ENCODE measurements at places on chromosomes 11 and 22.

DNA sequence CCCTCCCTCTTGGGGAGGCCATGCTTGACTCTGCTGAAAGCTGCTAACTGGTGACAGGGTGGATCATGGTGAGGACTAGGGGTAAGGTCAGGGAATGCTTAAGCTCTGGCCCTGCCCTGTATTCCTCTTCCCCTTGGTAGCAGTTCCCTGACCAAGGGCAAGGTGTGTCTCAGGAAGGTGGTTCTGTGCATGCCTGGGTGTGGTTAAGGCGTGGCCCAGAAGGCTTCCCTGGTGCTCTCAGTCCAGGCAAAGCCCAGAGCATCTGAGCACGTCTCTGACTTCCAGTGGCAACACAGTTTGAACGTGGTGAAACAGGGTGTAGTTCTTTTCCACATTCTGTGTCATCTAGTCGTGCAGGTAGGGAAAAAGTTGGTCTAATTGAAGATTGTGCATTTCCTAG is 53.1 kb upstream of the HORMAD2 start:
- DNase-seq: no peak

DNA sequence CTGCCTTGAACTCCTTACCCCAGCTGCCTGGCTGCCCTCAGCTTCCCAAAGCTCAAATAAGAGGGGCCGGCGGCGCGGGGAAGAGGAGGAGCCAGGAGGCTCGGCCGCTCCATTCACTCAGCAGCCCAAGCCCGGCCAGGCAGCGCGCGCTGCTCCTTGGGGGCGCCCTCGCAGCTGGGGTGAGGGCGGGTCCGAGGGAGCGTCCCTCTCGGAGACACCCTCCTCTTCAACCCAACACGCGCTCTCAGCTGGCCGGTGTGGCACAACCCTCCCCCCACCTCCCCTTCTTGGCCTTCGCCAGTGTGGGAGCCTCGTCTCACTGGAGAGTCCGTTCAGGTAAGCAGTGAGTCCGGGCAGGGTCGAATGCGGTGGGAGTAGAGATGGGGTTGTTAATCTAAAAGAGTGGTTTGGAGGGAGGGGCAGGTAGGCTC is at the start of gene WT1:
Gene WT1 (minus strand): TSS at position 29 of the 431 bp plus-strand sequence.
- no peak for DNase-seq

DNA sequence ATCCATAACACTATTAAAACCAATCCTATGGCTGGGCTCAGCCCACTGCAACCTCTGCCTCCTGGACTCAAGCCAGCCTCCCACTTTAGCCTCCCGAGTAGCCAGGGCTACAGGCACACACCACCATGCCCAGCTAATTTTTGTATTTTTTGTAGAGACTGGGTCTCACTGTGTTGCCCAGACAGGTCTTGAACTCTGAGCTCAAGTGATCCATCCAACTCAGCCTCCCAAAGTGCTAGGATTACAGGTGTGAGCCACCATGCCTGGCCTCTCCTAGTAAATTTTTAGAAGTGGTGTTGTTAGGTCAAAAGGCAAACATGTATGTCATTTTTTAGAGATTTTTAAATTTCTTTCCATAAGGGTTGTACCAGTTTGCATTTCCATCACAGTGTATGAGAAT is 14.2 kb downstream of the F2 start:
- DNase-seq: no peak

DNA sequence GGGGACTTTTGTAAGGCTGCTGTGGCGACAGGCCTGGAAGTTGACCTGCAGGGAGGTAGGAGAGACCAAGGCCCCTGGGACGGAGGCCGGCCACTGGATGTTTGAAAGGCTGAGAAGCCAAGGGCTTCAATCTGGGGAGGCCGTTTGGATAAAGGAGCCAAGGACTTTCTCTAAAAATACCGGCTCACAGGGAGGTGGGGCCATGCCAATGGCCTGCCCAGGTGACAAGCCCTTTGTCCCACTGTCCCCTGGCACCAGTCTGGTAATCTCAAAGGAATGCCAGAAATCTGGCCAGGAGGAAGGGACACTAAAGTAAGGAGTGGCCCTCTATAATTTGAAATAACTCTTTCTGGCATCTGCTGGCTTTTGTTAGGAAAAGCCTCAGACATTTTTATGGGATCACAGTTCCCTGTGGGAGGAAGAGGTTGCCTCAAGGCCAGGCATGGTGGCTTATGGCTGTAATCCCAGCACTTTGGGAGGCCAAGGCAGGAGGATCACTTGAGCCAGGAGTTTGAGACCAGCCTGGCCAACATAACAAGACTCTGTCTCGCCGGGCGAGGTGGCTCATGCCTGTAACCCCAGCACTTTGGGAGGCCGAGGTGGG is 1.9 kb upstream of the CHKA start:
- no peak for DNase-seq

GRCh38 chr11:70734379-70734778 is 336.1 kb downstream of the CTTN start:
- no peak for DNase-seq

Data from head of caudate nucleus (tissue), 42 donors.